Left lung (tissue), 14 donors: ENCODE measurements at places on chromosomes 6 and 20. TPM values are rescaled to one million over a fixed set of nuclear protein-coding genes. Genes with fewer than 3 reads are reported as not detected.

IL20RA gene
- polyA plus RNA-seq = 3.2 TPM

ADGRF5 gene
- polyA plus RNA-seq = 116 TPM

MDFI gene
- polyA plus RNA-seq = 101 TPM

MLN gene
- not detected for polyA plus RNA-seq

DNAH8 gene
- 0.11 TPM for polyA plus RNA-seq

ECT2L gene
- polyA plus RNA-seq = 1.7 TPM

KCNB1 gene
- polyA plus RNA-seq = 0.66 TPM

FGD2 gene
- 5.2 TPM for polyA plus RNA-seq

SYNDIG1 gene
- 7.8 TPM for polyA plus RNA-seq

STMN3 gene
- polyA plus RNA-seq = 32.2 TPM

ATAT1 gene
- polyA plus RNA-seq = 66.7 TPM

SLCO4A1 gene
- polyA plus RNA-seq = 0.20 TPM

LST1 gene
- polyA plus RNA-seq = 8.3 TPM

GSTA3 gene
- polyA plus RNA-seq = 1.3 TPM

DNA sequence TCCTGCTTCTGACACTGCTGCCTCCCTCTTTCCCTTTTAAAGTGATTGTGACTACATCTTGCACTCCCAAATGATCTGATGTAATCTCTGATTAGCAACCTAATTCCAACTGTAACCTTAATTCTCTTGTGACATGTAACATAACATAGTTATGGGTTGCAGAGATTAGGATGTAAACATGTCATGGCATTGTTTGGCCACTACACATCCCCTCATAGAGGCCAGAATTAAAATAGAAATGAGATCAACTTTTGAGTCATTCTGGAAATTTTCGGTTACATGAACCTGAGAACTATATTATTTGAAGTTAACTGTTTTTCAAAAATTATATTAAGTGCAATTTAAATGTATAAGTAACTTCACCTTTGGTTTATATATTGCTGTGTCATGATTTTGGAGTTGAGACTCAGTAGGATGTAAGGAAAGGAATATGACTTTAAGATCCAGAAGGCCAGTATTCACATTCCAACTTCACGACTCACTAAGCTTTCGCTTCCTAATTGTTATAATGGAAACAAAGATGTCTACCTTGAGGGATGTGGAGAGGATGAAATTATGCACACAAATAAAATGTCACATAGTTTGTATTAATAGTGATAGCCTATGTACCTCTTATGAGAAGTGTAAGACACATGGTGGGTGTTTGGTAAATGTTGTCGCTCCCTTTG, 611.9 kb upstream of the MAP3K7 start:
- no peak for DNase-seq

DNA sequence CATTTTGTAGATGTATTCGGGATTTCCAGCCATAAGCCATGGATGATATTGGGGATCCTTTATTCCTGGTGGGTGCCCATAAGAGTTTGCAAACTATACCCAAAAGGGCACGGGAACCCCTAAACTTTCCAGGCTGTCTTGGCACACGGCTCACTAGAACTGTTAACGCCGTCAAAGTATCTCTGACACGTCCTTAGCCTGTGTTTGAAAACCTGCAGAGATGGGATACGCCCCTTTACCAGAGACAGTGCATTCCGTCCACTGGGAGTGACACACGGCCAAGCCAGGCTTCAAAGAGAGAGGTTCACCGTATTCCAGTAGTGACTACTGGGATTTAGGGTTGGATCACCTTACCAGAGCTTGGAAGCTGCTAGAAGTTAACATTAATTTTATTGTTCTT, 95.0 kb downstream of the THBS2 start:
- peak; percentile 21 for DNase-seq

DNA sequence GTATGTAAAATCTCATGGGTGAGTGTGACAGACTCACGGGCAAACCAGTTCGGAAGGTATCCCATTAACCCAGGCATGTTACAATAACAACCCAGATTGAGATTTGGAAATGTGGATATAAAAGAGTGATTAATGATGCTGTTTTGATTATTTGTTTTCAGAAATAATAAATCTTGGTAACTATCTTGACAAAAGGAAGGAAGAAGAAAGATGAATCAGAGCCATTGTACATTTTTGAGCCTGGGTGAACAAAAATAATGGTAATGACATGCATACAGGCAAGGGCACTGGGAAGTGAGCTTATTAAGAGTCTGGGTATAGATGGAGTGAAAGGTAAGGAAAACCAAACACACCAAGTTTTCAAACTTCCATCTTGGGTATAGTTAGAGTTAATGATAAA, 862.0 kb downstream of the PHF3 start:
- DNase-seq = no peak

DNA sequence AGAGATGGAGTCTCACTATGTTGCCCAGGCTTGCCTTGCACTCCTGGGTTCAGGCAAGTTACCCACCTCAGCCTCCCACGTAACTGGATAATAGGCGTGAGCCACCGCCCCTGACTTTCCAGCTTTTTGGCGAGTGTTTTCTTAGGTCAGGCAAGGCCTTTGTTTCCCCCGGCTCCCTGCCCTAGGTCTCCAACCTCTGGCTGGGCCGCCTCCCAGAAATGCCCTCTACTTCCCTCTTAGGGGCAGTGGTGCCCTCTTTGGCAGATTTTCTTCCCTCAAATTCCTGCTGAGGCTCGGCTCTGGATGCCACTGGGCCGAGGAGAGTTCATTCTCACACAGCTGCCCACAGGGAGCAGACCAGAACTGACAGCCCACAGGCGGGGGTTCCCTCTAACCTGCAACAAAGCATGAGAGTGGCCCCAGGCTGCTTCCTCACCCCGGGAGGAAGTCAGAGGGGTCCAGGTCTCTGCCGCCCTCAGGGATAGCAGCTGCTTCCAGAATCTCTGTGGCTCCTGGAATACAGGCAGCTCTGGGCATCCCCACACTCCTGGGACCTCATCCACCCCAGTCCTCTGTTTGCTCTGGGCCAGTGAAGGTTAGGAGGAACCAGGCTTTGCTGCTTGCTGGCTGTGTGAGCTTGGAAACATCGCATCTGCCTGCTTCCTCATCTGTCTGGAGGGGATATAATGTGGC, 56.5 kb downstream of the TCP11 start:
- no peak for DNase-seq

DNA sequence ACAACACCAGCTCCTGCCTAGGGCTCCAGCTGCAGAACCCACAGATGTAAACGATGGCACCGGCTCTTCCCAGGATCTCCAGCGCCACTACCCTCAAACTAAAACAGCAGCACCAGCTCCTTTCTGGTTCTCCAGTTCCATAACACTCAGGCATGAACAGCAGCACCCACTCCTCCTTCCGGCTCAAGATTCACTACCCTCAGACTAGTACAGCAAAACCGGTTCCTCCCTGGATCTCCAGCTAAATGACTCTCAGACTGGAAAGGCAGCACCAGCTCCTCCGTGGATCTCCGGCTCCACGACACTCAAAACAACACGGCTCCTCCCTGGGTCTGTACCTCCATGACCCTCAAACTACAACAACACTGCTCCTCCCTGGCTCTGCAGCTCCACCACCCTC, 325.0 kb downstream of the PREX1 start:
- no peak for DNase-seq

DNA sequence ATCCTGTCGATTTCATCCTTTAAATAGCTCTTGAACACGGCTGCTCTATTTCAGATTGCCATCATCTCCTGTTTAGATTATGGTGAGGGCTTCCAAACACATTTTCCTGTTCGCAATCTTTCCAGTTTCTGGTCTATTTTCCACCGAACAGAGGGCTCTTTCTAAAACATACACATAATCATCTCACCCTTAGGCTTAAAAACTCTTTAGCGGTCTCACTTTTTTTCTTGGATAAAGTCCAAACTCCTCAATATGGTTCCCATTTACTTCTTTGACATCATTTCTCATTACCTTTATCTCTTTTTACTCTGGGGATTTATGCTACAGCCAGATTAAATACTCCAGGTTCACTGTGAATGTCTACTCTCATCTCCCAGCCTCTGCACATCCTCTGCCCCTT, 103.4 kb upstream of the STMND1 start:
- DNase-seq = peak; percentile 26

DNA sequence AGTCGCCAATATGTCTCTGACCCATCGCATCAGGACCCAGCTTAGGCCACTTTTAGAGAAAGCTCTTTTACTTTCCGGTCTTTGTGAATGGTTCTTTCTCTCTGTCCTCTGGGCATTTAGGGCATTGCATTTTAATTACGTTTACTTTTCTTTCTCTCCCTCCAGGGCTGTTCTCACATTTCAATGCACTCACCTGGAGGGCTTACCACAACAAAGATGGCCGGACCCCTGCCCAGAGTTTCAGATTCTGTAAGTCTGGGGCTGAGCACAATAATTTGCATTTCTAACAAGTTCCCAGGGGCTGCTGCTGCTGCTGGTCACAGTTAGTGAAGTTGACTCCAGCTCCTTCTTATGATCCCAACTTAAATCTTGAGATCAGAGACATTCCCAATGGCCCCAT, 3.0 kb downstream of the ANKRD66 start:
- DNase-seq = no peak

- DNase-seq = no peak
Measured at GRCh38 chr20:62961310-62961783, 8.8 kb downstream of the SLC17A9 start.

- no peak for DNase-seq
Measured at GRCh38 chr20:16580620-16581019, 7.4 kb upstream of the KIF16B start.

DNA sequence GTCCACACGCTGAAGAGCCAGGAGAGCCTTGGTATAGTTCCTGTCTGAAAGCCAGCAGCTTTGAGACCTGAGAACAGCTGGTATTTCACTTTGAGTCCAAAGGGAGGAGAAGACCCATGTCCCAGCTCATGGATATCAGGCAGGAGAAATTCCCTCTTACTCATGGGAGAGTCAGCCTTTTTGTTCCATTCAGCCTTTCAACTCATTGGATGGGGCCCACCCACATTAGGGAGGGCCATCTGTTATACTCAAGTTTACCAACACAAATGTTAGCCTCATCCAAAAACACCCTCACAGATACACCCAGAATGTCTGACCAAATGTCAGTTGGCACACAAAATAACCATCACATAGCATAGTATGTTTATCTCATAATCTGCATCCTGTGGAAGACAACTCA, 80.1 kb downstream of the GMDS start:
- no peak for DNase-seq

DNA sequence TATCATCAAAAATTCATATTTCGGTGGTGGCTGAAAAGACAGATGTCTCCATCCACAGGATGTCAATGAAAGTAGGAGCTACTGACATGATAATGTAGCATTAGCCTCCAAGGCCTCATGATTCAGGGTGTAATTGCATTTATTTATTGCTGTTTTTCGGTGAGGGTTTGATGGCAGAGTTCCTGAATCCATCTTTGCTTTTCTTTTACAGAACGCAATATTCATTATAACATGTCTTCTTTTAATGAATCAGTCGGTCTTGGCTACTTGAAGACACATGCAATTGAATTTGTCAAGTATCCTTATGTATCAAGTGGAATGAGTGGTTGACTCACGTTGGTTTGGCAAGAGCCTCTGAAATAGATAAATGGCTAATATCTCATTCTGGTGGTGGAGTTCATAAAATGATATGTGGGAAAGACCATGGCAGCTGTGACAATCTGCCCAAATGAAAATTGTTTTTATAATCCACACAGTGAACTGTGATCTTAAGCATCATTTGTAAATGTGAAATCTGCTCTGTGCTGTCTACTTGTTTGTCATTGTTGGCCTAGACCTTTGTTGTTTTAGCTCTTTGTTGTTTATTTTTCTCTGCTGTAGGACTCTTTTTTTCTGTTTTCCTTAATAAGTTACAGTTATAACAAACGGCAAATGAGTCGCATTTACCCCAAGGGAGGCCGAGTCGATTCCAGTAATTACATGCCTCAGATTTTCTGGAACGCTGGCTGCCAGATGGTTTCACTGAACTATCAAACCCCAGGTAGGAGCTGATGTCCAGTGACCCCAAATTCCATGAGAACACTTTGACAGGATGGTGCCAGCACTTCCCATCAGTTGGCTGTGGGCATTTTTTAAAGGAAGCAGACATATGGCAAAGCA, 105.7 kb upstream of the LAMP5 start:
- no peak for DNase-seq

DNA sequence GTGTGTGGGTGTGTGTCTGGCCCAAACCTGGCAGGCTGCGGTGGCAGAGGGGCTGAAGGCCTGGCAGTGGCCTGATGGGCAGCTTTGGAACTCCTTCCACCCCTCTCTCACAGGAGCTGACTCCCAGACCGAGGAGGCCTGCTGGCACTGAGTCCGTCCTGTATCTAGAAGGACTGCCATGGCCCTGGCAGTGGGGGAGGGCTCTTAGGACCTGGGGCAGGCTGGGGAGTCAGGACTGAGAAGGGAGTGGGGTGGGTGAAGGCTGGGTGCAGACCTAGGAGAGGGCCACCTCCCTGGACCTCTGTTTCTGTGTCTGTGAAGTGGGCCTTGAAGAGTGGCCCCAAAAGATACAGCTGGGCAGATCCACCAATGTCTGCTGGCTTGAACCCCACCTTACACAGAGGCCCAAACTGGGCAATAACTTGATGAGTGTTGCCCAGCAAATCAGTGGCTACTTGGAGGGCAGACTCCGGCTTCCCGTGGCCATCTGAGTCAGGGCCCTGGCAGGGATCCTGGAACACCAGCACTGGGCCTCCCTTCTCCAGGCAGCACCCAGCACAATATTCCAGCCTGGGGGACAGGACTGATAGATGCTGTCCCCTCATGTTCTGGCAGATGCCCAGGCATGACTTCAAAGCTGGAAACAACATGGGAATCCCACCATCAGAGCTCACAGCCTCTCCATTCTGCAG, 46.7 kb upstream of the BLCAP start:
- DNase-seq = no peak

GRCh38 chr6:79420054-79420453, 117.2 kb downstream of the LCA5 start:
- no peak for DNase-seq

DNA sequence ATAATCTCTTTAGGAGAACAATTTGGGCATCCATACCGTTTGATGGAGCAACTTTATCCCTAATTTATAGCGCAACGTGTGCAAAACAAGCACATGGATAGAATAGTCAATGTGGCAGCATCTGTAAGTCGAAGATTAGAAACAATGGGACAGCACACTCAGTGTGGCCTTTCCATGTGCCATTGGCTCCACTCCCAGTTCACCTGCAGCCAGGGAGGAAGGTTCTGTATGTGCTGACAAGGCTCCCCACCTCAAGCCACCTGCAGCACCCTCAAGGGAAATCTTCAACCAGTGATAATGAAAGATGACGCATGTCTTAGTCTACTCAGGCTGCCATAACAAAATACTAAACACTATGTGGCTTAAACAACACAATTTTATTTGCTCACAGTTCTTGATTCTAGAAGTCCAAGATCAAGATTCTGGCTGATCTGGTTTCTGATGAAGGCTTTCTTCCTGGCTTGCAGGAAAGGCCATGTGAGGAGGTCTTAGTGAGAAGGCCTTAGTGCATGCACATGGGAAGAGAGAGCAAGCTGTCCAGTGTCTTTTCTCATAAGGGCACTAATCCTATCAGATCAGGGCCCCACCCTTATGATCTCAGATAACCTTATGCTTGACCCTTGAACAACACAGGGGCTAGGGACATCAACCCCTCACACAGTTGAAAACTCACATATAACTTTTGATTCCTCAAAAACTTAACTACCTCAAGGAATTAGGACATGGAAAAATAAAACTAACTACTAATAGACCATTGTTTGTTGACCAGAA, 34.9 kb upstream of the SHLD1 start:
- DNase-seq = no peak

- no peak for DNase-seq
Measured at GRCh38 chr20:45091366-45091765, 9.6 kb downstream of the KCNS1 start.
